Camera-type eye (tissue), 1 donor: ENCODE measurements at places on chromosomes 16 and 17. TPM values are rescaled to one million over a fixed set of nuclear protein-coding genes. Genes with fewer than 3 reads are reported as not detected.

RNF112 gene
- 5.4 TPM for total RNA-seq

MARCHF10 gene
- total RNA-seq: 0.16 TPM

KRTAP9-6 gene
- total RNA-seq: not detected

KRTAP9-8 gene
- 0.44 TPM for total RNA-seq

TRPV2 gene
- total RNA-seq: 11.9 TPM

TSPAN10 gene
- total RNA-seq: 39.1 TPM

UBALD1 gene
- total RNA-seq: 6.1 TPM

ENO3 gene
- total RNA-seq: 174 TPM

RPL38 gene
- 214 TPM for total RNA-seq

CA7 gene
- not detected for total RNA-seq

MEFV gene
- 0.99 TPM for total RNA-seq
